Activated CD4-positive, alpha-beta T cell treated with anti-CD3 and anti-CD28 coated beads for 36 hours (primary cell): ENCODE measurements at places on chromosomes 4 and X. TPM values are rescaled to one million over a fixed set of nuclear protein-coding genes. Genes with fewer than 3 reads are reported as not detected.

- peak; percentile 48 for DNase-seq
Observed at GRCh38 chrX:2692221-2693112, 1.4 kb downstream of the CD99 start.

GRCh38 chrX:85203461-85203970 is 40.1 kb downstream of the SATL1 start:
- DNase-seq: no peak

DNA sequence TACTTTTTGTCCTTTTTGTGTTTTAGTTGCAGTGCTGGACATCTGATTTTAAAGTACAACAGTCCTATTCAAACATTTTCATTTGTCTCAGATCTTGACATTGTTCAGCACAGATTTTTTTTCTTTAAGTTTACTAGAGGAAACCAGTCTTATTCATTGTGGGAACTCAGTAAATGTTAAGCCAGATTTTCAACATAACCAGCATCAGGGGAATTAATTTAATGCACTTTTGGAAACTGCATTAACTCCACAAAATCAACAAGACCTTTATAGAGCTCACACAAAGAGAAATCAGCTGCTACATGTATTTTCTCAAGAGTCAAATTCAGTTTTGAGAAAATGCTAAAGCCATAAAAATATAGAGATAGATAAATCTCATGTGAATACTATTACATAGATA is 9.9 kb downstream of the CPE start:
- no peak for DNase-seq

- DNase-seq: no peak
Observed at GRCh38 chr4:119016636-119017035, 119.0 kb upstream of the MYOZ2 start.

DNA sequence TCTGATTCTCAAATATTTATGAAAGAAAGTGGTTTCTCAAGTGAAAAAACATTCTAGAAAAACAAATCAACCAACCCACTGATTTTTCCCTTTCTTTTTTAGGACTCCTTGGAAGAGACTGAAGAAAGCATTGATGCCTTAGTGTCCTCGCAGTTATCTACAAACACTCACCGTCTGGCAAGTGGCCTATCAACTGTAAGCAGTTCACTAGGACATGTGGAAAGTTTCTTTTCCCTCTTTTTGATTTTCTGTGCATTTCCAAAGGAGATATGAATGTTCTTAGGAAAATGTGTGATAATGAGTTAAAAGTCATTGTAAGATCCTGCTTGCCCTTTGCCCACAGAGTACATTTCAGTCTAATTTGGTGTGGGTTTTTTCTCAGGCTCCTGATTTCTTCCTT is 95.9 kb downstream of the SYTL5 start:
- DNase-seq: no peak

DNA sequence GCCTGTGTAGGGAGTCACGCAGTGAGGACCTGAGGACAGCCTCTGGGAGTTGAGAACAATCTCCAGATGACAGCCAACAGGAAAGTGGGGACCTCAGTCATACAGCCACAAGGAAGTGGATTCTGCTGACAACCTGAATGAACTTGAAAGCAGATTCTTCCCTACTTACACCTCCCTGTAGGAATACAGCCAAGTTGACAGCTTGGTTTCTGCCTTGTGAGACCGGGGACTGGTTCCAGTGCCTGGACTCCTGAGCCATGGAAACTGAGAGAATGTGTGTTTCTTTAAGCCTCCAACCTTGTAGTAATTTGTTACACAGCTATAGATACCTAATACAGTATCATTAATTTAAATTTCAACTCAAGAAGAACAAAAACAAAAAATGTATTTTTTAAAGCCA is 107.5 kb downstream of the CNKSR2 start:
- DNase-seq: no peak

GRCh38 chr4:64584125-64584524 is 174.9 kb upstream of the TECRL start:
- no peak for DNase-seq

- no peak for DNase-seq
Observed at GRCh38 chr4:166622425-166622977, 611.8 kb downstream of the SPOCK3 start.

GRCh38 chr4:168710353-168710946 is 213.6 kb downstream of the PALLD start:
- peak; percentile 28 for DNase-seq

- no peak for DNase-seq
Observed at GRCh38 chr4:85475631-85476233, 782 bp downstream of the ARHGAP24 start.

DNA sequence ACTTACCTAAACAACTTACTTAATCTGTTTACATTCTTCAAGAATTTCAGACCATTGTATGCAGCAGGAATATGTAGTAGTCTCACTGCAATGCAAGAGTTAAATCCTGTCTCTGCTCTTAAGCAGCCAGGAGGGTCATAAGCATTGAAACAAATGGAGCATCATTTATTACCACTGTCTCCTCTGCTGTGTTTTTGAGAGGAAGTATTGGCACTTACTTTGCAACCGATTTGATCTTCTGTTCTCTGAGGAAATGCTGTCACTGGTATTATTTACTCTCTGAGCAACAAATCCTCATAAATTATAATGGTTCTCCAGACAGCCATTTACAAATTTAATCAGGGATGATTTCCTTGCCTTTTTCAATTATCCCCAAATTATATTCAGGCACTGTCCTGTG is 1367.1 kb downstream of the STIM2 start:
- no peak for DNase-seq

DNA sequence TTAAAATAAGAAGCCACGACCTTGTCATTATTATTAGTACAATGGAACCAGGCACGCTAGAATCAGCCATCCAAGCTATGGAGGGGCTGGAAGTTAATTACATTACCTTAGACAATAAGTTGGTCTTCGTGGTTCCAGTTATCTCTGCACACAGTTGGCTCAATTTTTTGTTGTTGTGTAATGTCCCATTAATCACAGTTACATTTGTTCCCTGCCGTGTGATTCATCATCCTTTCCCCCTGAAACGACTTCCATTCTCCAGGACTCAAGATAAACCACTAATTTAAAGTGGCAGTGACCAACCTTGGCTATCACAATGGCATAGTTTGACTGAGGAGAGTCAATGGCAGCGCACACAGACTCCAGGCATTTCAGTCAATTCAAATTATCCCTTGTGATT is 905.0 kb downstream of the RAB28 start:
- DNase-seq: no peak

Gene RTL5
- 0.14 TPM for total RNA-seq

Gene PRSS12
- total RNA-seq: not detected

Gene SPANXC
- not detected for total RNA-seq

Gene SMPX
- not detected for total RNA-seq

Gene NXF3
- not detected for total RNA-seq

Gene PLRG1
- 125 TPM for total RNA-seq

Gene FABP2
- not detected for total RNA-seq

Gene TMEM144
- 0.32 TPM for total RNA-seq
